Ecto neural progenitor cell (in vitro differentiated cells): ENCODE measurements at places on chromosomes 1 and 21.
A peak's percentile ranks its signal among the peaks of the same experiment; 100 is the strongest.

GRCh38 chr21:31903896-31904295 is 31.1 kb downstream of the HUNK start:
- no peak for DNase-seq

- no peak for DNase-seq
Measured at GRCh38 chr1:188582911-188583532, 1754.3 kb downstream of the PLA2G4A start.

- no peak for DNase-seq
Measured at GRCh38 chr1:214793708-214794107, 190.7 kb downstream of the CENPF start.

GRCh38 chr21:22763442-22763841 is 1765.2 kb downstream of the NCAM2 start:
- no peak for DNase-seq

DNA sequence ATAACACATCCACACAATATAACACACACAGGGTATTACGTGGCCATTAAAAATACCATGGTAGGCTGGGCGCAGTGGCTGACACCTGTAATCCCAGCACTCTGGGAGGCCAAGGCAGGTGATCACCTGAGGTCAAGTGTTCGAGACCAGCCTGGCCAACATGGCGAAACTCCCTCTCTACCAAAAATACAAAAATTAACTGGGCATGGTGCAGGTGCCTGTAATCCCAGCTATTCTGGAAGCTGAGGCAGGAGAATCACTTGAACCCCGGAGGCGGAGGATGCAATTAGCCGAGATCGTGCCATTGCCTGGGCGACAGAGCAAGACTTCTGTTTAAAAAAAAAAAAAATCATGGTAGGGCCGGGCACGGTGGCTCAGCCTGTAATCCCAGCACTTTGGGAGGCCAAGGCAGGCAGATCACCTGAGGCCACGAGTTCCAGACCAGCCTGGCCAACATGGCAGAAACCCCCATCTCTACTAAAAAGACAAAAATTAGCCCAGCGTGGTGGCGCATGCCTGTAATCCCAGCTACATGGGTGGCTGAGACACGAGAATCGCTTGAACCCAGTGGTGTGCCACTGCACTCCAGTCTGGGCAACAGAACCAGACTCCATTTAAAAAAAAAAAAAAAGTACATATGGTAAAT is 24.1 kb upstream of the HPDL start:
- DNase-seq = no peak

DNA sequence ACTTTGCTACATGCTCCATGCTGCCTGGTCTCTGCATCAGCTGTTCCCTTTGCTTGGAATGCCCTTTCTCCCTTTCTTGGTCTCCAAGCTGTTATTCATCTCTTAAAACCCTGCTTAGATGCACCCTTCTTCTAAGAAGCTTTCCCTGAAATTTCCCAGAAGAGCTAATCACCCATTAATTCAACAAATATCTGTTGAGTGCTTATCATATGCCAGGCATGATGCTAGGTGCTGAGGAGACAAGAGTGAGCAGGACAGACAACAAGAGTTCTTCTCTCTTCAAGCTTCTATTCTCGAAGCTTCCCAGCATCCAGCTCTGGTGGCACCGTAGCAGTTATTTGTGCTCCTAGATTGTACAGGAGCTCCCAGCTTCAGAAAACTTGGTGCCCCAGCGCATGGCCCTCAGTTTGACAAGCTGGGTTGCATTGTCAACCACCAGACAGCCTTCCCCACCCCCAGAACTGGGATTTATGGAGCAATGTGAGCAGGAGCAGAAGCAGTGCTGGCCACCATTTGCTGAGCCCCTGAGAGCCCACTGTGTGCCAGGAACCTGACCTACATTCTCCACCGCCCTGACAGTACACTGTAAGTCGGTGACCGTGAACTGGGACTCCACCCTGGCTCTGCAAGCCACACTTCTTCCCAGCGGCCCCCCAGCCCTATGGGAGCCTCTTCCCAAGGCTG is 68.0 kb upstream of the ACOT11 start:
- no peak for DNase-seq

DNA sequence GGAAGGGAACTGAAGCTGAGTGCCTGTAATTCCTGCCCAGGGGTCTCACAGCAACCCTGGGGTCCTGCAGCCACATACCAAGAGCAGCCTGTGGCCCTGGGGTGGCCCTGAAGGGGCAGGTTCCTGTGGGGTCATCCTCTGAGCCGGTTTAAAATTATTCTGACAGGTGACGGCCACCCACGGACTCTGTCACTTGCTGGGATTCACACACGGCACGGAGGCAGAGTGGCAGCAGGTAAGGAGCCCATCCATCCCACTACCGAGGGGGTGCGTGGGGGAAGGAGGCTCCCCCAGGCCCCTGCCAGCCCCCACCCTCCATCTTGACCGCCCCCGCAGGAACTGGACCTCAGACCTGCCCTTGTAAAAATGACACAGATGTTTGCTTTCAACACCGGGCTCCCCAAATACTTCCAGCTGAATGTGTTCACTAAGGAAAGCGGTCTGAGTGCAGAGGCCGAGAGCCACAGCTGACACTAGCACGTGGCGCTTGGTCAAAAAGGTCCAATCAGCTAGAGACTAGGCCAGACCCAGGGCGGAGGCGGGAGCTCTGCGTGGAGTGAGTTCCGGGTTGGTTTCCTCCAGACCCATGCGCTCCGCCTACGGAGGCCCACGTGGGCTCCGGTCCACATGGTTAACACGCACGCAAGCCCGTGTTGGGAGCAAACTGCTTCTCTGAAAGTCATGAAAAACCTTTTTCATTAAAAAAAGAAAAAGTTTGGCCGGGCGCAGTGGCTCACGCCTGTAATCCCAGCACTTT is 10.0 kb downstream of the YBEY start:
- DNase-seq = no peak

DNA sequence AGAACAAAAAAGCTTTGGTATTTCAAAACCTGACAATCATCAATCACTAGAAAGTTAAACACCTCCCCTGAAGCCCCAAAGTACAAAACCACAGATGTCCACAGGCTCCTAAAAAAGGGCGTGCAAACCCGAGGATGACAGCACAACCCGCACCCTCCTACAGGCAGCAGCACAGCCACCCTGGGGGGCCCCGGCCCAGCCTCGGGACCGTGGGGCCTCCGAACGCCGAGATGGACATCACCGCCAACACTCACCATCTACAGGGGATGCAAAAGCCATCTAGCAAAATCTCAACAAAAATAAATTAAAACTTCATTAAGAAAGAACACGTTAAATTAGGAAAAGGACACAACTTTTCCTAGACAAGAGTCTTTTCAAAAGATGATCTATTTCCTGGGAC is 6.6 kb downstream of the KIAA2013 start:
- no peak for DNase-seq

DNA sequence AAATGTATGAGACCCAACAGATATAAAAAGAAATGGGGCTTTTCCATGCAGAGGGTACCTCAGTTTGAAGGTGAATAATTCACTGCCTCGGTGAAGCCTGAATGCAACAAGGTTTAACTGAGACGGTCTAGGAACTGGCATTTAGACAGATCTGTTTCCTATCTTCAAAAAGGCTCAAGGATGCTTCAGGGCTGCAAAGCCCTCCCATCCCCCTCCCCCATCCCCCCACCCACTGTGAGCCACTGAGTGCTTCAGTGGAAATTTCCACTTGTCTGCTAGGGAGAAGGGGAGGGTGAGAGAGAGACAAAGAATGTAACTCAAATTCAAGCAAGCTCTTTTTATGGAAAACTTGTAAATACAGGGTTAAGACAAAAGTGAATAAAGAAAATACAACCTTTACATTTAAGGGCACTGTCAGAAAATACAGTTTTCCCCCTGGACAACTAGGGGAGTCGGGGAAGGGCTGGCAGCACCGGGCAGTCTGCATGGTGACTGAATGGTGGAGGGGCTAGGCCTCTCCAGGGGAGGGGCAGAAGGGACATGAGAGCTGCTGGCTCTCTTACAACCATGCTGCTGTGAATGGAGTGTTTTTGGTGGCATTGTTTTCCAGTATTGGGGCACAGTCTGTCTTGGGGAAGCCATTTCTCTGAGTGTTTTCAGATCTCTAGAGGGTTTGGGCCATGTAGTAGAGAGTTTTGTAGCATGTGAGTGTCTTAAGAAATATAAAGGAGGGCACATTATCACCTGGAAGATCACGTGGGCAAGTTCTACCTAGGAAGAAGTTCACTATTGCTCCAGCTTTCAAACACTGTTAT is 56.7 kb downstream of the MRPS6 start:
- DNase-seq = peak; percentile 61

DNA sequence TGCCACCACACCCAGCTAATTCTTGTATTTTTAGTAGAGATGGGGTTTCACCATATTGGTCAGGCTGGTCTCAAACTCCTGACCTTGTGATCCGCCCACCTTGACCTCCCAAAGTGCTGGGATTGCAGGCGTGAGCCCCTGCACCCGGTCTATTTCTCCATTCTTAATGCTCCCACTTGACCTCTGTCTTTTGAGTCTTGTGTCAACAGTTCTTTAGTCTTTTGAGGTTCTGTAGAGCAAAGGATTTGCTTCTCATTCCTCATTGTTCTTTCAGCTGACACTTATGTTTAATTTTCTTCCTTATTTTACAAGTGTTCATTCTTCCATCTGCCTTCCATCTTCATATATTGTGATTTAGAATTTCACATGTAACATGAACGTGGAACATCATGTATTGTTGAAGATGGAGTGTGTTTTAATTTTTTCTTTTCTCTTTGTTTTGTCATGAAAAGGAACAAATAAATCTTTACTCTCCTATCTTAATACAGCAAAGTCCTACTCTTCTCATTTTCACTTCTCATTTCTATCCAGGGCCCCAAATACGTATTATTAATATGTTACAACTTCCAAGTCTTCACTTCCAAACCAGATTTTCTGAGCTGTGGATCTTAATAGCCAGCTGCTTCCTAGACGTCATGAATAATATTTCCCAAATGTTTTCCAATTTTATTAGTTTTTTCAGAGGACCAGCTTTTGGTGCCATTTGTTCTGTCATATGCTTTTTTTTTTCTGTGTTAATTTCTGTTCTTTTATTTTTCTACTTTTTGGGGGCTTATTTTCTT is 16.9 kb downstream of the MTF2 start:
- no peak for DNase-seq

DNA sequence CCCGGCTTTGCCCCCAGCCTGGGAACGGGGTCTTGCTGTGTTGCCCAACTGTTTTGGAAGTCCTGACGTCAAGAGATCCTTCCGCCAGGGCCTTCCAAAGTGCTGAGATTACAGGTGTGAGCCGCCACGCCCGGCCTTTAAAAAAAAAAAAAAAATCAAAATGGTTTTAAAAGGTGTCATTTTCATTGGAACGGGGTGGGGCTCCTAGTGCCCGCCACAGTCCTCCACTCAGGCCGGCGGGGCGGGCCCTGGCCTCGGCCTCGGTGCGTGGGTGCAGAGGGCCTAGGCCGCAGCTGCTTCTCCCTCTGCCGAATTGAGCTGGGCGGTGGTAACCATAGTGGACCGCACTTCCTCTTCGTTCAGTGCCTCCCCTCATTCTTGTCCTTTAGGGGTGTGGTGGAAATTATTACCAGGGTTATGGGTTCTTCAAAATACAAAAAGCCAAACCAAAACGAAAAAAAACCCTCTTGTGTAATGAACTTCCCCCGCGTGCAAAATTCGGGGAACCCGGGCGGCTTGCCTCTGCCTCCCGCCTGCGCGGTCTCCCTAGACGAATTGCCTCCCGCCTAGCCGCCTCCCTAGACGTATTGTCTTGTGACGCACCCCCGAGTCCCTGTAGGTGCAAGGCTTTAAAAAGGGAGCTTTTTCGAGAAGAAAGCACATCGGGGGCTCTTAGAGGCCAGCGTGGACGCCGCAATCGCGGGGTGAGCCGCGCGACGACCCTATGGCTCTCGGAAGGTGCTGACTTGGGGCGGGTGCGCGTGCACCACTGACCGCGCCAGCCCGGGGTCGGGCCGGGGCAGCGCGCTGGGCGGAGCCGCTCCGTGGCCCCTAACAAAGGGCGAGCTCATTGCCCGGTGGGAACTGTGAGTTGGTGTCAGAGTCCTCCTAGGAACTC is 10.5 kb upstream of the SPEN start:
- DNase-seq = peak; percentile 61

- peak; percentile 68 for DNase-seq
Measured at GRCh38 chr1:111441573-111442192, 7.4 kb downstream of the WDR77 start.

DNA sequence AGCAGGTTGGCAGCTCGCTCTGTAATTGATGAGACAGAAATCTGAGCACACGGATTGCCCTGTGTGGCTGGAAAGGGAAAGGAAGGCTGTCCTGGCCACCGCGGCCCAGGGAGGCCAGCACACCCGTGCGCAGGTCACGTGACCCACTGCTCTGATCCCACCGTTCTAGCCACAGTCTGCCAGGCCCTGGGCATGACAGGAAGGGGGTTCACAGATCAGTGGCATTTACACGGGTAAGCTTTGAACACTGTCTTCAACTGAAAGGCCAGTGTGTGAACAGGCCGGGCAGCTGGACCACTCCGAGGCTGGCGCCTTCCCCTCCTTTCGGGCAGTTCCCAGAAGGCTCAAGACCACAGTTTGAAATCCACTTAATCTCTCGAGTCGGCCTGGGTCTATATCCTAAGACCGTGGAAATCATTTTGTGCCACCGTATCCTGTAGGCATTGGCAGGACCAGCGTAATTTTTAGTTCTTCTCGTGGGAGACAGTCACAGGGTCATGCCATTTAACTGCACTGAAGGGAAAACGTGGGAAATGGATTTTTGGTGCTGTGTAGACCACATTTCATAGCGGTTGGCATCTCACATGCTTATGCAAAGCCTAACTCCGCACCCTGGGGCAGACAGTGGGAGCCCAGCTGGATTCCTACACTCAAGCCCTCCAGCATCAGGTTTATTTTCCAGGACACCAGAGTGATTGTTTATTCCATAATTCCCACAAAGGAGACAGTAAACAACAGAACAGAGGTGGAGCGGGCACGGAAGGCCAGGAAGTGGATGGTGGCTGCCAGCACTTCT is 3.1 kb upstream of the ADARB1 start:
- no peak for DNase-seq

DNA sequence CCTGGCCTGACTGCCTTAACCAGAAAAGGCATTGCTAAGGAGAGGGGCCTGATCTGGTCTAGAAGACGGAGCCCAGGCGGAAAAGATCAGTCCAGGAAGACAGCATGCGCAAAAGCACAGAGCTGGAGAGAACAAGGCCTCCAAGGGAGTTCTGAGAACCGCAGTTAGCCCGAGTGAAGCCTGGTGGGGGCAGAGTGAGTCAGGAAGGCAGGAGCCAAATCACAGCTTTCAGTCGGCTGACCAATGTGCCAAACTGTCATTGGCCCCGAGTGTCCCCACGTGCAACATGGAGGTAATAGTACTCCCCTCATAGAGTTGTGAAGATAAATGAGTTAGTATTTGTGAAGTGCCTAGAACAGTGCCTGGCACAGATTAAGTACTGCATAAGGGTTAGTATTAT is 1.2 kb upstream of the TSPAN2 start:
- DNase-seq = no peak

DNA sequence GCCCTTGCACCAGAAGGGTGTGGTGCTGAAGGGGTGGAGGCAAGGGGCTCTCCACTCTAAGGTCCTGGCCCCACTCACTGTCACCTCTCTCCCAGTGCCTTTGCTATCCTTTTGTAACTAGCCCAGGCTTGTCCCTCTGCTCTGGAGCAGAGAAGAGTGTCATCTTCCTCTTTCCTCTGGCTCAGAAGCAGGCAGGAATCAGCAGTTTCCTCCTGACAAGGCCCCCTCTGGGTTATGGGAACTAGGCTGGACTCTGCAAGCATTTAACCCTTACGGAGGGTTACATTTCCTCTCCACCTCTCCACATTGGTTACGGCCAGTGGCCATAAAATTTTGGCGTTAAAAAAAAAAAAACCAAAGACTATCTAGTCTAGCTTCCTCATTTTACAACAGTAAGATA is 30.4 kb downstream of the PLXNA2 start:
- DNase-seq = no peak
